ENCODE measurements at places on chromosomes 13 and 19. TPM values are rescaled to one million over a fixed set of nuclear protein-coding genes. Genes with fewer than 3 reads are reported as not detected.
A peak's percentile ranks its signal among the peaks of the same experiment; 100 is the strongest.

The CTXN1 gene
- not detected for total RNA-seq

The NXNL1 gene
- total RNA-seq = not detected

The SHANK1 gene
- not detected for total RNA-seq

DNA sequence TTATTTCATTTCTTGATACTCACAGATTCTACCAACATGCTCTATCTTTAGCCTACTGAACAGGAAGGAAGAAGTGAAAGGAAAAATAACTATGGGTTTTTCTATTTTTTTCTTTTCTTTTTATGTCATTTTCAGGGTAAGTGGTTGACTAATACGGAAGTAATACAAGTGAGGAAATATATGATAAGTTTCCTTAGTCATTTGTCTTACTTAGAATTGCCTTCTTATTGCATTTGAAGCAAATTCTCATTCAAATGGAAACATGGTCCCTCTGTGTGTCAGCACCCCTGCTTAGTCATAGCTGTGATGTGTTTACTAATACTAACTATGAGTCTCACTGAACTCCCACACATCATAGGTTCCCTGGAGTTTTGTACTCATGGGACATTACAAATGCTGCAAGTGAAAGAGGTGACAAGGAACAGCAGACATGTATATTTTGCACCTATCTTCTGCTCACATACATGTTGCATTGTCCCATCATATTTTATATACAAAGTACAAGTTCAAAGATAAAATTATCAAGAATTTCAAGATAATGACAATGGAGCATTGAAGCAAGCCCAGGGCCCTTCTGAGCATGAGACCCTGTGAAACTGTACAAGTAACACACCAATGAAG is 60.1 kb downstream of the DCT start:
- no peaks in the 10 kb centered on the region for H3K36me3 ChIP-seq
- no peaks in the 10 kb centered on the region for H3K27me3 ChIP-seq
- H3K27ac ChIP-seq = no peak overlapping the region
- no peak overlapping the region for H3K4me3 ChIP-seq
- H3K4me1 ChIP-seq = peaks cover 8% of the 10 kb centered on the region

DNA sequence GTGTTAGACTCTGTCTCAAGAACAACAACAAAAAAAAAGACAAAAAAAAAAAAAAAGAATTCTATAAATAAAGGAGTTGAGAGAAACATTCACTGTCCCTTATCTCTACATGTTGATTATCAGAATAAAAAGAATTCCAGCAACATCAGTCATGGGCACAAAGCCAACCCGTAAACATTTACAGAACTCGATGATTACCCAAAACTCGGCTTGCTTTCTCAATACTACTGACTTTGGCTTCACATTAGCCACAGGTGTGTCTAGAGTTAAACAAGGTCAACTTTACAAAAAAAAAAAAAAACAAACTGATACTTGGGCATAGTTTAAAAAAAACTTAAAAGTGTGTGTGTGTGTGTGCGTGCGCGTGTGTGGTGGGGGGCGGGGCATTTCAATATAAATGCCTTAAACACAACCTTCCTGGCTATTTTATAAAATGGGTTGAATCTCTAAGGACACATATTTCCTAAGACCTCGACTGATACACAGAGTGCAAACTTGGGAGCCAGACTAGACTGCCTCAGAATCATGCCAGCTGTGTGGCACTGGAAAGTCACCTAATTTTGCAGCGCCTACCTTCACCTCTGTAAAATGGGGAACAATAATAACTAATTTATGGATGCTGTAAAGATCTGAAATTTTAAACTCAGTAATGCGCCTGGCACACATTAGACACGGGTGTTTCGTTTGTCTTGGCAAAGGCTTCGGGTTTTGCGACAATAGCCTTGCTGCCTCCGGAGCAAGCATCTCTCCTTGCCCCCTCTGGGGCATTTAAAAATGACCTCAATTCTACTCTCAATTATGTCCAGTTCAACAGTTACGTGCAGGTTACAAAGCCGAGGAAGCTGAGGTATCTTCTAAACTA is 922 bp downstream of the EBPL start:
- peaks cover 4% of the 10 kb centered on the region for H3K36me3 ChIP-seq
- DNase-seq = peak; percentile 40
- H3K27me3 ChIP-seq = no peaks in the 10 kb centered on the region
- H3K4me1 ChIP-seq = peaks cover 13% of the 10 kb centered on the region
- H3K27ac ChIP-seq = no peak overlapping the region

The SGCG gene
- total RNA-seq = not detected

DNA sequence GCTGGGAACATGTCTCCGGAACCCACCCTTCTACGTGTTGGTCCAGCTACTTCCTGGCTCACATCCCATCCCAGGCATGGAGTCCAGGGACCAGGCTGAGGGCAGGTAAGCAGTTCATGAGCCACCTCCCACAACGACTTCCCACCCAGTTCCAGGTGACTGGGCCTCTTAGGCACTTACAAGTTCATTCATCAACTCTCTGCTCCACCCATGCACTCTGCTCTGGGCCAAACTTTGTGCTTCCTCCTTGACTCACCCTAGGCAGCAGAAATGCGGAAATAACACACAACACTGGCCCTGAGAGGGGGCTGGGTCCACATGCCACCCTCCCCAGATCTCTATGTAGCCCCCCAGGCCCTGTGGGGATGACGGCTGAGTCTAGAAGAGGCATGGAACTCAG is 20.5 kb downstream of the IQCN start:
- H3K36me3 ChIP-seq = no peaks in the 10 kb centered on the region
- peak; percentile 74 for DNase-seq
- H3K4me1 ChIP-seq = peaks cover 38% of the 10 kb centered on the region
- no peak overlapping the region for H3K27ac ChIP-seq

The TMEM272 gene
- not detected for total RNA-seq

DNA sequence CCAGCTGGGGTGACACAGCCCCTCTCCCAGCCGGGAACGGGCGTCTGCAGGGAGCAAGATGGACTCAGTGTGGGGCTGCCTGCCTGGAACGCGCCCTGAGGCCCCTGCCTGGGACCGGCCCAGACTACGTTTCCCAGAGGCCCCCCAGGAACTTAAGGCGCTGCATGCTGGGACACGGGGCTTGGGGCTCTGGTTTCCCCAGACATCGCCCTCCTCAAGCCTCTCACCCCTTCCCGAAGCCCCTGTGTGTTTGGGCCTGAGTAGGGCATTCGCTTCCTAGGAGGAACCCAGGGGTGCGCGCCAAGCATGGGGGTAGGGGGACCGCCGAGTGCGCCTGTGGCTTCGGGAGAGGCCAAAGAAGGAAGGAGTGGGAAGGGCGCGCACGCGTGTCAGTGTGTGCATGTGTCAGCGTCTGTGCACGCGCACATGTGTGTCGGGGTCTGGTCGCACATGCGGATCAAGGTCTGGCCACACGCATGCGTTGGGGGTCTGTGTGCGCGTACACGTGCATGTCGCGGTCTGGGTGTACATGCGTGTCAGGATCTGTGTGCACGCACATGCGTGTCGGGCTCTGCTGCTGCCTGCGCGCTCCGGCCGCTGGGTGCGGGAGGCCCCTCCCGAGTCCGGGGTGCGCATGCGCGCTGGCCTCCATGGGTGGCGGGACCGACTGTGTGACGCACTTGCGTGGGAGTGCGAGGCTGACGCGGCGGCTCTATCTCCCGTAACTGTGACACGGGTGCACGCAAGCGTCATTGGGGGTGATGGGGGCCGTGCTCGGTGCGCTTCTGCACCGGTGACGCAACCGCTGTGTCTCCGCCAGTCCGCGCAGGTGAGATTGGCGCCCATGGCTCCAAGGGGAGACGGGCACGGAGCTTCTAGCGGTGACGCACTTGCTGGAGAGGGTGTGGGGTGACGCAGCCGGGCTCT is 16.2 kb downstream of the ZNF331 start:
- peaks cover 18% of the 10 kb centered on the region for H3K4me1 ChIP-seq
- H3K27me3 ChIP-seq = no peaks in the 10 kb centered on the region
- peaks cover 9% of the 10 kb centered on the region for H3K36me3 ChIP-seq
- H3K27ac ChIP-seq = peak overlapping the region; percentile 97
- H3K4me3 ChIP-seq = peak overlapping the region; percentile 66
- peak; percentile 96 for DNase-seq

The ZNF729 gene
- total RNA-seq = not detected

The LILRA2 gene
- 0.25 TPM for total RNA-seq

GRCh38 chr13:48979892-48980291 is 4.2 kb downstream of the FNDC3A start:
- H3K4me3 ChIP-seq = no peak overlapping the region
- H3K27ac ChIP-seq = peak overlapping the region; percentile 31
- peaks cover 46% of the 10 kb centered on the region for H3K4me1 ChIP-seq
- H3K27me3 ChIP-seq = no peaks in the 10 kb centered on the region
- DNase-seq = peak; percentile 62
- H3K36me3 ChIP-seq = no peaks in the 10 kb centered on the region

DNA sequence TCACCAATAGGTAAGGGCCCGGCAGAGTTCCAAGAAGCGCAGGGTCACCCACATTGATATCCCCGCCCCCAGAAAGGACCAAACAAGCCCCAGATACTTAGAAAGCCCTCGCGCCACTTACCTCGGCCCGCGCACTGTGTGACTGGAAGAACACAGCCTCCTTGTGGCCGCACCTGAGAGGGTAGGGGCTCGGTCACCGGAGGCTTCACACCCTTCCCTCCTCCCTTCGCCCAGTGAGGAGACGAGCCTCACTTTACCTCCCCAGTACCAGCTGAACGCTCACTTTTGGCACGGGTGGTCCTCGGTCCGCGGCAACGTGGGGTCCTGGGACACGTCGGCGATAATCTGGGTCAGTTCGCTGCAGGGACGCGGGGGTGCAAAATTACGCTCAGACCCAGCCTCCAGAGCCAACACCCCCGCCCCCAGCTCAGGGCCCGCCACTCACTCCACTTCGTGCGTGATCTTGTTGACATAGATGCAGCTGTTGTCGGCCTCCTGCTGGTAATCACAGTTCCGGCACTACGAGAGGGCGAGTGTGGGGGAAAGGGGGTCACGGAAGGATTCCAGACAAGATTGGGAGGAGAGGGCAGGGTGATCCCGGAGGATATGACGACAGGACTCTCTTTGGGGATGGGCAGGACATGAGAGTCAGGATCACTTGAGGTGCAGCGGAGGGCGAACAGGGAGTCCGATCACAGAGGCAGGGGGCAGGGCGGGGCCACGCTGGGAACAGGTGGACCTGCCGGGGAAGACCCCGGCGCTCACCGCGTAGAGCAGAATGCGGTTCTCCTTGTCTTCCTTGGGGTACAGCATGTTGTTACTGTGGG is 568 bp downstream of the POLR2I start:
- H3K4me3 ChIP-seq = peak overlapping the region; percentile 79
- DNase-seq = peak; percentile 29
- H3K4me1 ChIP-seq = peaks cover 16% of the 10 kb centered on the region

DNA sequence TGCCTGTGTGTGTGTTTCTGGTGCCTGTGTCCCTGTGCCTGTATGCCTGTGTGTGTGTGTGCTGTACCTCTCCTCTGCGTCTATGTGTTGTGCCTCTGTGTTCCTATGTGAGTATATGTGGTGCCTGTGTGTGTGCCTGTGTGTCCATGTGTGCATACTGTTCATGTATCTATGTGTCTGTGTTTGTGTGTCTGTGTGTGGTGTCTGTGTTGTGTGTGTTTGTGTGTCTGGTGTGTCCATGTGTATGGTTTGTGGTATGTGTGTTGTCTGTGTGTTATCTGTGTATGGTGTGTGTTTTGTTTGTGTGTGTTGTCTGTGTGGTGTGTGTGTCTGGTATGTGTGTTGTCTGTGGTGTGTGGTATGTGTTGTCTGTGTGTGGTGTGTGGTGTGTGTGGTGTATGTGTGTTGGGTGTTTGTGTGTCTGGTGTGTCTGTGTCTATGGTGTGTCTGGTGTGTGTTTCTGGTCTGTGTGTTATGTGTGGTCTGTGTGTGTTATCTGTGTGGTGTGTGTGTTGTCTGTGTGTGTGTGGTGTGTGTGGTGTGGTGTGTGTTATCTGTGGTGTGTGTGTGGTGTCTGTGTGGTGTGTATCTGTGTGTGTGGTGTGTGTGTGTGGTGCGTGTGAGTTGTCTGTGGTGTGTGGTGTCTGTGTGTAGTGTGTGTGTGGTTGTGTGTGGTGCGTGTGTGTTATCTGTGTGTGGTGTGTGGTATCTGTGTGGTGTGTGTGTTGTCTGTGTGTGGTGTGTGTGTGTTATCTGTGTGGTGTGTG is 20.4 kb downstream of the HDGFL2 start:
- H3K4me3 ChIP-seq = no peak overlapping the region
- no peaks in the 10 kb centered on the region for H3K27me3 ChIP-seq
- no peak for DNase-seq
- peaks cover 42% of the 10 kb centered on the region for H3K36me3 ChIP-seq

DNA sequence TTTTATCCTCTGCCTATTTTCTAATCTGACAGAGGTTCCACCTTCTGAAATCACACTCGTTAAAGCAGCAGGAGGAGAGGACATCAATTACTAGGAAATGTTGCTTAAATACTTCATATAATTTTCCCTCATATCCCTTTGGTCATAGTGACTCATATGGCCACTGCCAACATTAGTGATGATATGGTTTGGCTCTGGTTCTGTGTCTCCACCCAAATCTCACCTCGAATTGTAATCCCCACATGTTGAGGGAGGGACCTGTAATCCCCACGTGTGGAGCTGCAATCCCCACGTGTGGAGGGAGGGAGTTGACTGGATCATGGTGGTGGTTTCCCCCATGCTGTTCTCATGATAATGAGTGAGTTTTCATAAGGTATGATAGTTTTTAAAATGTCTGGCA is 618.4 kb upstream of the SLITRK5 start:
- no peaks in the 10 kb centered on the region for H3K36me3 ChIP-seq
- H3K27me3 ChIP-seq = no peaks in the 10 kb centered on the region
- no peak overlapping the region for H3K27ac ChIP-seq
- no peaks in the 10 kb centered on the region for H3K4me1 ChIP-seq
- H3K4me3 ChIP-seq = no peak overlapping the region

DNA sequence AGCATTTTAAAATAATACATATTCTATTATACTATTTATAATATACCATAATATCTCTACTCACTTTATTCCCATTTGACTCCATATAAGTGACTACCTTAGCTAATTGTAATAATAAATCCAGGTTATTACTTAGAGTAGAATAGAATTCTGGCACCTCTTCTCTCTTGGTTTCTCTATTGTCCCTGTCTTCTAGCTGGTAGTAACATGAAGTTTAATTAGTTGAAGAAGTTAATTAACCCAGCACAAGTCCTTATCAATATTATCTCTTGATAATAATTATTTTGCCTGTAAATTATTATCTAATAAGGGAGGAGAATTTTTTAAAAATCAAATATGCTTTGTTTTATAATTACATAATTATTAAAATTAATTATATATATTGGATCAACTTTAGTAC is 1571.2 kb upstream of the PRR20A start:
- no peak for DNase-seq
- no peak overlapping the region for H3K27ac ChIP-seq
- no peaks in the 10 kb centered on the region for H3K4me1 ChIP-seq
- H3K4me3 ChIP-seq = no peak overlapping the region

GRCh38 chr13:48571126-48571913 is 38.4 kb upstream of the RCBTB2 start:
- H3K4me1 ChIP-seq = peaks cover 33% of the 10 kb centered on the region
- peaks cover 79% of the 10 kb centered on the region for H3K27me3 ChIP-seq
- H3K4me3 ChIP-seq = no peak overlapping the region
- no peaks in the 10 kb centered on the region for H3K36me3 ChIP-seq
- DNase-seq = no peak

DNA sequence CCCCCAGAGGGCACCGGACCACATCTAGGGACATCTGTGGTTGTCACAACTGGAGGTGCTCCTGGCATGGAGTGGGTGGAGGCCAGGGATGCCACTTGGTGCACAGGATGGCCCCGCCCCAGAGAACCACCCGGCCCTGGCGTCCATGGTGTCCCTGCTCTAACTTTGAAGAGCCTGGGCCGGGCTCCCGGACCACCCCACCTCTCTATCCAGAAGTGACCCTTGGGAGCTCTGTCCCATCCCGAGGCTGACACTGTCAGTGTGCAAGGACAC is 22.9 kb upstream of the MYDGF start:
- H3K4me3 ChIP-seq = no peak overlapping the region
- peaks cover 87% of the 10 kb centered on the region for H3K36me3 ChIP-seq
- no peaks in the 10 kb centered on the region for H3K4me1 ChIP-seq

The PTGIR gene
- 2.5 TPM for total RNA-seq

The TSKS gene
- total RNA-seq = 0.15 TPM

All from B cell (primary cell).